ENCODE measurements at places on chromosomes 6 and 20.

DNA sequence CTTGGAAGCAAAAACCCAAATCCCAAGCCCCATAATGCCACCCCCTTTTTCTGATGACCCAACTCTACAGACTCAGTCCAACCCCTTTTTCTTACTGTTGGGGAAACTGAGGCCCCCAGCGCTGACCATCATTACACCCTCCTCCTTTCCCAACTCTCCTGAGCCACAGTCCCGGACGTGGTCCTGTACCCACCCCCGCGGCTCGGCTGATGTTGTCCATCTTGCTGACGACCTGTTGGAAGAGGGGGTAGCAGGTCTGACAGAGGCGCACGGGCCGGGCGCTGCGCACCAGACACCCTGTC lies 533 bp downstream of the OSTM1 start:
- no peak for DNase-seq

DNA sequence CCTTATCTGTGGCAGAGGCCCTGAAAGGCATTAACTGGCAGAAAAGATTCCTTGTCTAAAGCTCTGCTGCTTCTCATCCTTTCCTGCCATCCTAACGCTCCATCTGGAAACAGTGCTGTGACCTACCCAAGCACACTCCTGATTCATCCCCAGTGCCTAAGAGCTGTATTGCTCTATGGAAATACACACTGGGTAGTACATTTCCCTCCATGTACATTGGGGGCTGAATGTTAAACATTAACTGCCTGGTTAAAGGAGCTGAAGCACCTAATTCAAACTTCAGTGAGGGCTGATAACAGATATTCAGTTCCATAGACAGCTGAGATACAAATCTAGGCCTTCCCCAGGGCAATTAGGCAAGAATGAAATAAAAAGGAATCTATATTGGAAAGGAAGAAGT lies 36.7 kb upstream of the GMPR start:
- DNase-seq = no peak

DNA sequence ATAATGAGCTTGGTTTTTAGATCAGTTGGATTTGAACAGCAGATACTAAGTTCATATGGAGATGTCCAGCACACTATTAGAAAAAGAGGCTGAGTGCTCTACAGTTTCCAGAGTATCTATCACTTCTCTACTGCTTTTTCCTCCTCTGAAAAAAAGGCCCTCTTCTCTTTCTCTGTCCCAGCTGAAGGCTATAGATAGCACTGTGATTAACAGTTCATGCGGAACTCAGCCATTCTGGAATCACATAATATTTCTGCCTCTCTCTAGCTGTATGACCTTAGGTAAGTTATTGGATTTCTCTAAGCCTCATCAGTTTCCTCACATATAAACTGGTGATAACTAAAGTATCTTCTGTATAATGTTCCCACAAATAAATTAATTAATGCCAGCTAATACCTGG lies 184.1 kb downstream of the UBE3D start:
- DNase-seq = no peak

GRCh38 chr6:6694825-6695624 lies 106.5 kb downstream of the LY86 start:
- DNase-seq = no peak

DNA sequence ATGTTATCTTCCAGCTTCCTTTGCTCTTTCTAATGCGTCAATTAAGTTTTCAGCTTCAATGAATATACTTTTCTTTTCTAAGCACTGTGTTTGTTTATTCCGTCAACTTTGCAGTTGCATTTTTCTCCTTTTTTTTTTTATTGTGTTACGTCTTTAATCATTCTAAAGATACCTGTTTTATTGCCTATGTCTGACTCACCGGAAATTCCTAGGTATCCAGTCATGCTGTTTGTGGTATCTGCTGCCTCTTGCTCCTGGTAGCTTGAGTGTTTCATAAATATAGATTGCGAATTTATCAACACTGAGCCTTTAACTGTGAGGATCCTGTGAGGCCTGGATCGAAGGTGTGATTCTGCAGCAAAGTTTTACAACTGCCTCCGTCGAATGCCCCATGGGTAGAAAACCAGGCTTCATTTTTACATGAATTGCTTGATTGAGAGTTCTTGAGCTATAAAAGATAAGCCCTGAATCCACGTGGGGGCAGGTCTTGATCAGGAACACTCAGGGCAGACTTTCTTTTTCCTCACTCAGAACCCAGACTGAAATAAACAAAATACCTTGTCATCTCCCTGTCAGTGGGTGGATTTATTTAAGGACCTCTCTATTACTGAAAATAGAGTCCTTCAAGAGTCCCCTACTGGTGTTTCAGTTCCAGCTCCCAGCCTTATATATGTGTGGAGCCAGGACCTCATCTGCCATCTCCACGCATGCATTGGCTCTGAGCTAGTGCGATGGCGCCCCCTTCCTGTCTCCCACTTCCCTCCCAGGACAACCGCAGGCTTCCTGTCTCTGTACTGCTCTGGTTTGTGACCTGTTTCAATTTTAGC lies 60.1 kb upstream of the LRRC1 start:
- peak; percentile 9 for DNase-seq

GRCh38 chr20:16970776-16971175 lies 222.6 kb downstream of the OTOR start:
- DNase-seq = no peak

- no peak for DNase-seq
Measured at GRCh38 chr6:7911345-7911725, 747 bp upstream of the TXNDC5 start.

GRCh38 chr6:27139756-27140579 lies 107.5 kb upstream of the PRSS16 start:
- no peak for DNase-seq

DNA sequence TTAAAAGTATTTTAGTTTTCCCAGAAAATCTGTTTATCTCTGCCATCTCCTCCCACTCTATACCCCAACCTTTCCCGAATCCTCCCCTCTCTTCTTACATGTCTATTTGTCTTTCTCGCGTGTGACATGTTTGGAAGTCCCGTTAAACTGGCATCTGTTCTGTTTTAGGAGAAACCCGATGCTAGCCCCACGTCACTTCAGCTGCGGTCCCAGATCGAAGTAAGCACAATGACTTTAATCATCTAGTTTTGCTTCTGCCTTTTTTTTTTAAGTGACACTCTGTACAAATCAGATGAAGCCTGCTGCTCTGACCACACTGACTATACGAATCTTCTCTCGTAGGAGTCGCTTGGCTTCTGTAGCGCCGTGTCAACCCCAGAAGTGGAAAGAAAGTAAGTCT lies 97.4 kb downstream of the SASH1 start:
- DNase-seq = no peak

- no peak for DNase-seq
Measured at GRCh38 chr6:23181356-23182110, 612.2 kb downstream of the HDGFL1 start.

DNA sequence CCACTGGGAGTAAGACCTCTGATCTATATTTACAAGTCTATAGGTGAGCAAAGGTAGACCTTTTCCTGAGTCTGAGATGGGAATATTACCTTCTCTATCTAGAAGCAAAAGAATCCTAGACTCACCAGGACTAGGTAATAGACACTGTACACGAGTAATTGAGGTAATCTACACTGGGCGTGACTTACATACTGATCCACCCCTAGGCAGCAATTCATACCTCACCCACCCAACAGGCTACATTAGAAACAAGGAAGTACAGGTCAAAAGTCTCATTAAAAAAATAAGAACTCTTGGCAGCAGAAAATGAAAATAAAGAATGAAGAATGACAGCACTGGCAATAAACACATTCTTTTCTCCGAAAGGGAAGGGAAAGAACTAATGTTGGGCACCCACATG lies 7.6 kb downstream of the CSNK2A1 start:
- no peak for DNase-seq

- no peak for DNase-seq
Measured at GRCh38 chr6:11899645-11900044, 112.5 kb upstream of the HIVEP1 start.

DNA sequence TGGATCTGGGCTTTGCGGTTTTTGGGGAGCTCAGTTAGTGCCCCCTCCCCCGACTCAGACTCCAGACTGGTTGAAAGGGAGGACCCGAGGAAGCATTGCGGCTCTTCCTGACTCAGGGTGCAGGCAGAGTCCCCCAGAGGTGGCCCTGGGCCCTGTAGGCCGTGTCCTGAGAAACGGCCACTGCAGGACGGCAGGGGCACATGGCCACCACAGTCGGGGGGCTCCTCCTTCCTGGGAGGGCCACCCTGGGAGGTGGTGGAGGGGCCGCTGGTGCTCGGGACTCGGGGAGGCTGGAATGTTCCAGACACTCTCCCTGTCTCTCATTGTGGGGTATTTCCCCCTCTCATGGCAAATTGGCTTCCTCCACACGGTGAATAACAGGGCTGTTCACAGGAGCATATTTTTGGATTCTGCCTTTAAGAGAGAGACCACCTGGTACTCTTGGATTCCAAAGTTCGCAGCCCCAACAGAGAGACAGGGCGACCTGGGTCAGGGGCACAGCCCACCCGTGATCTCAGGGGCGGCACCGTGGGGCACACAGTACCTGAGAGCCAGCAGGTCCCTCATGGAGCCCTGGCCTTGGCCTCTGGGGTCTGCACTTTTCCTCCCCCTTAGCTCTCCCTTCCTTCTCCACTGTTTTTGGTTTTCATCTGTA lies 35.7 kb downstream of the FRMD1 start:
- no peak for DNase-seq

DNA sequence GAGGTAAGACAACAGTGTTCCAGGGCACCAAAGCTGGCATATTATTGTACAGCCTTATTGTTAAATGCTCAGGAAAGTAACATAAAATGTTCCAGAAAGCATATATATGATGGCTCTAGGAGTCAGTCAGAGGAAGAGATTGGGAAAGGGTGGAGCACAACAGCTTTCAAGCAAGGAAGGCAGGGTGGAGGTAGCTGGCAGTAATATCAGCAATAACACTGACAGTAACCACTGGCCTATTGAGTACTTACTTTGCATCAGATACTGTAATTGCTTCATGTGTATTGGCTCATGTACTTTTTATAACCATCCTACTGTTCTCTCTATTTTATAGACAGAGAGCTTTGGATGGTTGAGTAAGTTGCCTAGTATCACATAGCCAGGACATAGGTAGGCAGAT lies 830.2 kb downstream of the DHX35 start:
- no peak for DNase-seq

- DNase-seq = peak; percentile 47
Measured at GRCh38 chr6:159169557-159170332, 545 bp downstream of the FNDC1 start.

- DNase-seq = no peak
Measured at GRCh38 chr20:3014662-3015061, 28.8 kb upstream of the GNRH2 start.

DNA sequence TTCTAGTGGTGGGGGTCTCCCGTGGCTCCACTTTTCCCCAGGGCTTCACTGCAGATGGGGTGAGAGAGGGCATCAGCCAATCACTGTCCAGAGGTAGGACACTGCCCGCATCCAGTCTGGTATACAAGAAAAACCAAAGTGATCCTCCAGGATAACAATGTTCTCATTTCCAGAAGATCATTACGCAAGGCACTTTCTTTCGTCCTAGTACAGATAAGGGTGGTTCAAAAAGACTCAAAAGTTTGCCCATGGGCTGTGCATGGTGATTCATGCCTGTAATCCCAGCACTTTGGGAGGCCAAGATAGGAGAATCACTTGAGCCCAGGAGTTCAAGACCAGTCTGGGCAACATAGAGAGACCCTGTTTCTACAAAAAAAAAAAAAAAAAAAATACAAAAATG lies 16.4 kb downstream of the GMDS start:
- no peak for DNase-seq

- no peak for DNase-seq
Measured at GRCh38 chr6:133991096-133991593, 38.1 kb downstream of the TBPL1 start.

DNA sequence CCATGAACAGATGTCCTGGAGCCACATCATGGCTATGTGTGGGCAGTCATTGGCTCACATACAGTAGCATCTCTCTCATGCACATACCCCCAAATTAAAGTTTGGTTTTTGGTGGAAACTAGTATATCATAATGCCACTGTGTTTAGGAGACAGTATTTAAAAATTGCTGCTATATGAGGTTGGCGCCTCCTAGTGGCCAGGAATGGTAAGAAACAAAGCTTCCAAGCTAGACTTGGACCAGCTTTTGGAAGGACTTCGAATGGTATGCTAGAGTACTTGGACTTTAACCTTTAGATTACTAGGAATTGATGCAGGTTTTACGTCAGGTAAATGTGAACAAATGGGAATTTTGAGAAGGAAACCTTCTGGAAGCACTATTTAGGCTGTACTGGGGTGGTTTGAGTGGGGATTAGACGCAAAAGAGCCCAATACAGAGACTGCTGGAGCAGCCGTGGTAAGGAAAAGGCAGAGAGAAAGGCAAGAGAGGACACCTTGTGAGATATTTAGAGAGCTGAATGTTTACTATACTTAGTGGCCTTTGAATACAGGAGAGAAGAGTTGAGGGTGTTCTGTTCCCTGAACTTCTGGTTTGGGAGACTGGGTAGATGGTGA lies 23.8 kb downstream of the PRSS35 start:
- no peak for DNase-seq
